ENCODE measurements at places on chromosomes 5 and 9.

DNA sequence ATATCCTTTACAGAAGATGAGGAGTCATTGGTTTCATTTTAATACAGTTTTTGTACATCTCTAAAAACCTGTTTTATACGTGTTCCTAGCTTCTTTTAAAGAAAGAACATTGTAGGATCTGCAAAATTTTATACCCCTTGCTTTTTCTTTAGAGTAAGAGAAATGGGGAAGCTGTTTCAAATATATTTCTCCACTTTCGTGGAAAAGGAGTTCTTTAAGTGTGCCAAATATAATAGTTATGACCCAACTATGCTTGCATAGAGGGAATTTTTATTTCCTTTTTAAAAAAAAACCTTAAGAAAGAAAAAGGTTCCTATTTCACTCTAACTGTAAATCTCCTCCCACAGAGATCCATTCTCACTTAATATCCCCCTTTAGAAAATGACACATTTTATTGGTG is 27.5 kb upstream of the DMAC1 start:
- DNase-seq: no peak

- no peak for DNase-seq
These were observed 82.7 kb downstream of the C9orf152 start for GRCh38 chr9:110125207-110125751.

- DNase-seq: no peak
These were observed 20.1 kb upstream of the MARCHF6 start for GRCh38 chr5:10333154-10334006.

DNA sequence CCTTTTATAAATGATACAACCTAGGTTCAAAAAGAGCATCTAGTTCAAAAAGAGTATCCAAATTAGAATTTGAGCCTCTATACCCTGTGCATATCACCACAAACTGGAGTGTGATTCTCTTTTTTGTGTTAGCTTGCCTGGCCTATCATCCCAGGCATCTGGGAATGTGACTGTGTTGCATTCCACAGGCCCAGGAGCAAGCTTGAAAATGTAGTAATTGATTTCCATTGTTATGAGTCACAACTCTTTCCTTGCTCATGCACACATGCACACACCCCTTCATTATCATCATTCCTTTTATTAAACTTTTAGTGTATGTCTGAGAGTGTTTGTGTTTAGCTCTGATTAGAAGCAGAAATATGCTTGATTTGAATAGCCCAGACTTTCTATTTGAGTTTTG is 75.2 kb downstream of the FCHO2 start:
- no peak for DNase-seq
